ENCODE measurements at places on chromosomes 2 and 18. TPM values are rescaled to one million over a fixed set of nuclear protein-coding genes. Genes with fewer than 3 reads are reported as not detected.

Gene C1GALT1C1L
- 0.50 TPM for total RNA-seq

Gene PAPOLG
- total RNA-seq: 10.2 TPM

Gene PRKAG3
- not detected for total RNA-seq

Gene DAW1
- not detected for total RNA-seq

Gene LOXHD1
- total RNA-seq: not detected

Gene REG3G
- total RNA-seq: not detected

Gene MIB1
- 82.9 TPM for total RNA-seq

Gene PKP4
- 32.0 TPM for total RNA-seq

Gene TBR1
- not detected for total RNA-seq

Gene TSPYL6
- total RNA-seq: not detected

Gene IL36G
- not detected for total RNA-seq

Gene ONECUT2
- total RNA-seq: under 0.01 TPM

Gene REG1B
- total RNA-seq: not detected

Gene TUBA3E
- not detected for total RNA-seq

Gene DSG2
- 22.2 TPM for total RNA-seq

Gene CNDP1
- total RNA-seq: not detected

Gene FER1L5
- total RNA-seq: 1.6 TPM

Gene RFX8
- 15.3 TPM for total RNA-seq

Gene RBKS
- total RNA-seq: 1.4 TPM

Gene ABCG8
- total RNA-seq: not detected

Gene TRPM8
- not detected for total RNA-seq

Gene KCNS3
- 9.6 TPM for total RNA-seq

Gene POTEE
- 0.11 TPM for total RNA-seq

Gene SMYD1
- total RNA-seq: not detected

Gene SLC40A1
- 9.5 TPM for total RNA-seq

Gene FAHD2B
- total RNA-seq: 11.6 TPM

Gene MYO7B
- total RNA-seq: under 0.01 TPM

Gene AQP12A
- total RNA-seq: not detected

Gene TIGD1
- 2.6 TPM for total RNA-seq

Gene INHA
- total RNA-seq: 0.50 TPM

Gene SGPP2
- not detected for total RNA-seq

Gene PLCD4
- 2.6 TPM for total RNA-seq

Gene GLI2
- 5.1 TPM for total RNA-seq

Gene GIGYF2
- 68.5 TPM for total RNA-seq

Gene SP110
- total RNA-seq: 4.2 TPM

Gene CFAP221
- not detected for total RNA-seq

Gene ZNF385B
- not detected for total RNA-seq

Gene CSRNP3
- 1.9 TPM for total RNA-seq

Gene CYP27A1
- 25.1 TPM for total RNA-seq

Gene METTL5
- 50.2 TPM for total RNA-seq

Gene GALNT13
- total RNA-seq: 0.87 TPM

Gene MAP2
- 13.4 TPM for total RNA-seq

Gene SPDYA
- total RNA-seq: 1.6 TPM

Gene PROC
- not detected for total RNA-seq

Gene SAP130
- 3.2 TPM for total RNA-seq

Gene TTN
- 1.7 TPM for total RNA-seq

Gene FLACC1
- total RNA-seq: 1.4 TPM

Gene SPR
- 18.6 TPM for total RNA-seq

Gene GCA
- 7.9 TPM for total RNA-seq

Gene SLC8A1
- 53.6 TPM for total RNA-seq

Gene POTEC
- not detected for total RNA-seq

Gene PTH2R
- 0.25 TPM for total RNA-seq

Gene CCDC141
- total RNA-seq: not detected

Gene REG3A
- total RNA-seq: not detected

Gene MTERF4
- total RNA-seq: 32.0 TPM
